ENCODE measurements at places on chromosomes 6 and 20.

- no peak for DNase-seq
Observed at GRCh38 chr6:6365242-6365641, 44.8 kb upstream of the F13A1 start.

DNA sequence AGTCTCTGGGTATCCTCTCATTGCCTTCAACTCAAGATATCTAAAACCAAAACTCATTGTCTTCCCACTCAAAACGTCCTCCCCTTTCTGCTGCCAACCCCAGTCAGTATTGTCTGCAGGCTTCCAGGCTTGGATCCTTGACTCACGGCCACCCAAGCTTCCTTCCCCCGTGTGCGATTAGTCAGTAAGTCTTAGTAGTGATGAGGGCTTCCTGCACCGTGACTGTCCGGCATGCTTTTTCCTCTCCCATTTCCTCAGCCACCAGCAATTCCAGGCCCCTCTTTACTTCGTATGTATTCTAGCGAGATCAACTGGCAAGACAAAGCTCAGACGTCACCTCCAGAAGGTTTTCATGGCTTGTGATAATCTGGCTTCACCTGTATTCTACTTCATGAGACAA lies 88.6 kb upstream of the DUSP22 start:
- no peak for DNase-seq

- no peak for DNase-seq
Observed at GRCh38 chr20:37643400-37643799, 50.4 kb upstream of the CTNNBL1 start.

- DNase-seq: peak; percentile 68
Observed at GRCh38 chr6:3292431-3293197, 33.9 kb downstream of the PSMG4 start.

- no peak for DNase-seq
Observed at GRCh38 chr20:10786678-10787077, 112.9 kb upstream of the JAG1 start.

DNA sequence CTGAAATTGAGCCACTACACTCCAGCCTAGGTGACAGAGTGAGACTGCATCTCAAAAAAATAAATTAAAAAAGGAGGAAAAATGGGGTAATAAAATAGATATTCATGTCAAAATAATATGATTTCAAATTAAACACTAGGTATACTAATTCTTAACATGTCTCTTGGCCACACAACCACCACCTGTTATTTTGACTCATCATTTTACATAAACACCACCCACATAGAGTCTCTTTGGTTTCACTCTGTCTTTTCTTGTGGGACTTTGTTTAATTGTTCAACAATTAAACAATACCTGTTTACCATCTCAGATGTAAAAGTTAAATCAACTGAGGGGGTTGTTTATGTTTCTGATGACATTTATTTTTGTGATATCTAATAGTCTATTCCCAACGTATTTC lies 476.8 kb upstream of the ADGRB3 start:
- DNase-seq: no peak

DNA sequence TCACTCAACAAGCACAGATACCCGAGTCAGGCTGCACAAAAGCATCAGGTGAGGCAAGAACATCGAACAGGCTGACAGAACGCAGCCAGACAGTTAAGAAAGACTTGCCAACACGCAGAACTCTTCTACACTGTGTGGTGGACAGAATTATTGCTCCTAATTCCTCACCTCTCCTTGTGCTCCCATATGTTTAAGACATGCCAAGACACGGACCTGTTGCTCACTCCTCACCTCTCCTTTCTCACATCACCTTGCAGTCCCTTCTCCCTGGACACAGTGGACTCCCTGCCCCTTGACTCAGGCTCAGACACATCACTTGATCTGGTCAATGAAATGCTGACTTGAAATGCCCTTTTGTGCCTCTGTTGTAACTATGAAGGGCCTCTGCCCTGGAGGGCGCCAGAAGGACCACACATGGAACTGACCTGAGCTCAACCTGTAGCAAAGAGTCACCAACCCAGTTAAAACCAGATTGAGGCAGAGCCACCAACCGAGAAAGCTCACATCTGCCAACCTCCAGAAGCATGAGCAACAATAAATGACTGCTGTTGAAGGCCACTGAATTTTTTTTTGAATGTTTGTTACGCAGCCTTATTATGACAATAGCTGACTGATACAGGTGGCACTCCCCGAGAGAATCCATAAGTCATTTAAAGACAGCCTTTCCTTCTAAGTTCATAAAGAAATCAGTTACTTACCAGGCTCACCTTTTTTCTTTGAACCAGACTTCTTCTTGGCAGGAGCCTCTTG lies 24.0 kb downstream of the RRBP1 start:
- DNase-seq: peak; percentile 41

DNA sequence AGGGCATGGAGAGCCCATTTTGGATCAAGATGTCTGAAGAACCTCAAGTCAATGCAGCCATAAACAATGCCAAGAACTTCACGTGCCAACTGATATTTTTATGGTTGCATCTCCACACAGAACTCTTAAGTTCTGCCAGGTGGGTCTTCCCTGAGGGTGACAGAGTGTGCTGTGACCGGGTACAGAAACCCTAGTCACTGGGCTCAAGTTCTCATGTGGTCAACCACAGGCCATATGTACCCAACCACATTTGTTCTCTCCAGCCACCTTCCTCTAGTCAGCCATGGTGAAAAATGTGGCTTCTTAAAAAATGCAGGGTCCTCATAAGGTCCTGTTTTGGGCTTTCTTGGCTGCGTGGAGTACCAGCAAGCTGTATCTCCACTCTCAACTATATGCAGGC lies 48.9 kb downstream of the CLIC5 start:
- DNase-seq: no peak

GRCh38 chr20:36246401-36246800 lies 10.1 kb downstream of the AAR2 start:
- no peak for DNase-seq

DNA sequence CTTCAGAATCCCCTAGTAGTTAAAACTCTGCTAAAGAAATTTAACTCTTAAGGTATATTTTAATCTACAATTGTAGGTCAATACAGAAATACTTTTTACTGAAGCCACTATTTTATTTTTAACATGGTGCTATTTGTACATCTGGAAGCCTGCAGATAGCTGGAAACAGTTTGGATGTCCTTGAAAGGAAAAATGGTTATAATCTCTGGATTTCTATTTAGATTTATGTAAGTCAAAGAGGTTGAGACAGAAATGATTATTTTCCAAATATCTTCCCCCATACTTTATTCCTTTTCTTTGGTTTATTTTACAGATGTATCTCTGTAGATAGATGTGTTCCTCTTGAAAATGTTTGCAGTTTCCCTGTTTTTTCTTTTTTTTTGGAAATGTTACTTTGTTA lies 1002.2 kb downstream of the KIF16B start:
- DNase-seq: no peak

GRCh38 chr20:45289942-45290676 lies 16.5 kb upstream of the RBPJL start:
- DNase-seq: no peak

DNA sequence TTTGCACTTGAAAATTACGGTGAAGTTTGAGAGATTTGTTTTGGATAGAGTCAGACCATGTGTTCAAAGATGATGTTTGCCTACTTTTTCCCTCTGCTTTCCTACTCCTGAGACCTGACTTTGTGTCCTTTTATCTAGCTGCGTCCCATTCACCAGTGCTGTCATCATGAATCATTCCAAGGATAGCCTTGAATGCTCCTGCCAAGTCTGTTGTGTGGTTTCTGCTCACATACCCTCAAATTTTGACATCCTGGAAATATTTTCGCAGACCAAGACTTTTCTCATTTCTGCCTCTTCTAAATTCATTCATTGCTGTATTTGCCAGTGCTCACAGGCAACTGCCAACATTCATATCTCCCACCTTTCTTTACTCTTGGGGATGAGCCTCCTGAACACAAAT lies 175.9 kb upstream of the SCGN start:
- no peak for DNase-seq

- DNase-seq: no peak
Observed at GRCh38 chr6:160398674-160399271, 50.6 kb downstream of the SLC22A3 start.

- no peak for DNase-seq
Observed at GRCh38 chr20:53579266-53579580, 14.4 kb downstream of the ZNF217 start.

DNA sequence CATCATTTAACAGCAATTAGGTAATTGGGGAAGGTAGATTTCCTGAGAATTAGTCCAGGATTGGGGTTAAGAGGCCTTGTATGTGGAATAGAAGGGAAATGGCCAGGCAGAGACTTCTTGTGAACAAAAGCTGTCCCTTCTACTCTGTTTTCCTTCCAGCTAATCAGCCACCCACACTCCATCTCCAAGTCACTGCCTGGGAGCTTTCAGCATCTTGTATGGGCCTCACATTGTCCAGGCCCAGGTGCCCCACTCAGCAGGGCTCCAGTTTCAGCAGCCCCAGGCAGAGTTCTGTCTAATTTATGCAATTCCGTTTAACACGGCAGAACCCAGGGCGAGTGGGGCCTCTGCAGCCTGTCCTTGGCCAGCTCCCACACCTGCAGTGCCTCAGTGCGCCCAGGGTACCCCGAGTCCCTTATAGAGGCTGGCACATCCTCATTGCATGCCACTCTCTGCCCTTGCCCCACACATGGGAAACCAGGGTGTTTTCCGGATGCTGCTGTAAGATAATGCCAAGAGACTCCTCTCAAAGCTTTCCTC lies 113.0 kb downstream of the EDN3 start:
- no peak for DNase-seq

GRCh38 chr6:161107779-161108730 lies 116.5 kb downstream of the MAP3K4 start:
- DNase-seq: no peak

- no peak for DNase-seq
Observed at GRCh38 chr6:147973806-147974205, 368.8 kb upstream of the SASH1 start.

- peak; percentile 93 for DNase-seq
Observed at GRCh38 chr6:163335671-163336545, 78.6 kb upstream of the QKI start.

DNA sequence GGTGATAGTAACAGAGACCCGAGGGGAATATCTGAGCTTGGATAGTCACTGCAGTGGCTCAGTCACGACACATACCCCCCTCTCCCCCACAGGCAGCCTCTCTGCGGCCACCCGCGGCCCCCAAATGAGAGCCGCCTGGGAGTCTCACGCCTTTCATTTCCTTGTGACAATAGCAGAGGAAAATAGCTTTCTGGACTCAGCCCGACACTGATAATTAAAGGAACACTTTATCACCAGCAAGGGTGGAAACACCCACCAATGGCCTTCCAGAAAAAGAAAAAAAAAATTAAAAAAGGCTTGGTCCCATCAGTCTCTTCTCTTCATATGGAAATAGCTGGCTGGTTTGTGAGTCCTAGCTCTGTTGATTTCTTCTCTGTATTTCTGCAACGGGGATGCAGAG lies 35.1 kb upstream of the KCNG1 start:
- no peak for DNase-seq

DNA sequence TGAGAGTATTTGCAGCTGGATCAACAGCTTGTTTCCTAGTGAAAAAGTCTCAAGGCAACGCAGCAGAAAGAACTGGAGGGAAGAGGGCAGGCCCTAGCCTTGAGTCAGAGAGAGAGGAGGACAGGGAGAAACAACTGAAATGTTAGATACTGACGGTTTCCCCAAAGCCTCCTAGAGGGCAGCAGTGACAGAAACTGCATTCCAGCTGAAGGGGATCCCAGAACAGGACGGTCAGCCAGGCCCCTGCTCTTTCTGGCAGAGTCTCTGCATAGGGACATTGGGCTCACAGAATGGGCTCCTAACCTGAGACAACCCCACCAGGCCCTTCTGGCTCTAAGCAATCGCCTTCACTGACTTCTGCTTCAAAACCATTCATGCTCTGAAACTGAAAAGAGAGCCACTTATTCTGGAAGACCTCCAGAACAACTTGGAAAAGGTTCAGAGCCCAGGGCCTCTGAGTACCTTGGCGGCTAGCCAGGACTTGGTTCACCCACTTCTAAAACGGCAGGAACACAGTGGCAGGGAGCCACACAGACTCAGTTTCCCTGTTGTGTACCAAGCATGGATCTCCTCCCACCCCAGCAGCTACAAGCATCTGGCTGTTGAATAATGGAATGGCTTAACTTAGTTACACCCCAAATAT lies 72.9 kb downstream of the PSMB1 start:
- no peak for DNase-seq

All from cardiac septum (tissue), 1 donor.